ENCODE measurements at places on chromosomes 16 and 17.

- no peak for DNase-seq
Measured at GRCh38 chr17:27576477-27577083, 54.4 kb upstream of the LGALS9 start.

DNA sequence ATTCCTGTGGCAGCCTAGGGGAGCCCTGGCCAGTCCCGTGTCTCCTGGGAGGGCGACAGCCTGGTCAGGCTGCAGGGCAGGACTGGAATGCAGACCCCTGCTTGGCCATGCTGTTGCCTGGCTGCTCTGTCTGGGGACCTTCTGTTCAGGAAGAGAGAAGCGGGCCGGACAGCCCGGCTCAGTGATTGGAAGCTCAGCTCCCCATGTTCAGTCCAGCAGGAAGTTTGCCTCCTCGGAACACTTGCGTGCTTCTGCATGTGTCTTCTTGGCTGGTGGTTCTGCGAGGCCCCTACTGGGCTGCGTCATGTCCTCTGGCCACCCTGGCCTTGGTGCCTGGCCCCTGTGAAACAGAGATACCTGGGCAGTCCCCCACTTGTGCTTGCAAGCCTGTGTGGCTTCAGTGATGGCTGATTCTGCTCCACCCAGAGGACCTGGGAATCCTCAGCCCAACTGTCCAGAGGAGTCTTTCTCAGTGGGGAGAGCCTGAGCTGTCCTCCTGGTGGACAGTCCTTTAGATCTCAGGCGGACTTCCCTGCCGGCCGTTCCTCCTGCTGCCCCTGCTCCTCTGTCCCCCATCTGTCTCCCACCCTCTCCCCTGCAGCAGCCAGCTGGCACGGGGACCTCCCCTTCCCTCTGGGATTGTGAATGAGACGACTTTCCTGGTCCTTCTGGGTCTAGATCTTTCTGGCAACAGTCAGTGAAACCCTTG lies 279.5 kb downstream of the SEC14L1 start:
- DNase-seq, result no peak

DNA sequence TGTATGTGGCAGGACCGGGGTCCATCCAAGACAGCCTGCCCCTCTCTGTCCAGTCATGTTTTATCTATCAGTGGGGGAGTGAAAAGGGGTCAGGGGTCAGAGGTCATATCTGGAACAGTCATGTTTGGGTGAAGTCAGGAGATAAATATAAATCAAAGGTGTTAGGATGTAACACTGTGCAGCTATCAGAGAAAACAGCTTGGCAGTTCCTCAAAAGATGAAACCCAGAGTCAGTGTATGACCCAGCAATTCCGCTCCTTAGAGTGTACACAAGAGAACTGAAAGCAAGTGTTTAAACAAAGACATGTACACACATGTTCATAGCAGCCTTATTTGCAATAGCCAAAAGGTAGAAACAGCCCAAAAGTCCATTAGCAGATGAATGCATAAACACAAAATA lies 361.3 kb downstream of the FOXL1 start:
- DNase-seq, result no peak

- peak; percentile 76 for DNase-seq
Measured at GRCh38 chr16:81500833-81501521, 56.4 kb downstream of the CMIP start.

DNA sequence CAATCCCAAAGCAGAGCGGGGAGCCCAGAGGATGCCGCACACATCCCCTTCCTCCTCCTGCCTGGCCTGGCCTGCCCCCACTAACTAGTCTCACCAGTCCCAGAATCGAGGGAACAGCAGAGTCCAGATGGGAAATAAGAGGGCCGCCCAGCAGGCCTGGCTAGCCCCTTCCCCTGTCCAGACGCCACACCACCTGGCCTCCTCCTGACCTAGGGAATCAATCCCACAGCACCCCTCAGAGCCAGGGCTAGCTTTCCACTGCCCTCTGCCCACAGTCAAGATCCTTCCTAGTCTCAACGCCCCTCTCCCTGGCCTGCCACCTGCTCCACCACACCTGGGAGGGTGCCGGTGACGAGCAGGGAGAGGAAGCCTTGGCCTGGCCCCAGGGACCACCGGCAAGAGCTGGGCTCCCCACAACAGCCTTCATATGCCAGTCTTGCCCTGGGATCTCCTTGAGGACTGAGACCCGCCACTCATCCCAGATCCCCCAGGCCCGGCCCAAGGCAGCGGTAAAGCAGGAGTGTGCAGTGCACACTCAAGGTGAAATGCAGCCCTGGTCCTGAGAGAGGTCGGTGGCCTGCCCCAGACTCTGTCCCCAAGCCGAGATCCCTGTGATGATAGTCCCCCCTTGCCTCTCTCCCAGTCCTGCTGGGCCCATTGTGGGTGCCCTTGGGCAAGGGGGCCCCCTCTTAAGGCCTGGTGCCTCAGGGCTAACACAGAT lies 27.9 kb downstream of the KATNB1 start:
- DNase-seq, result no peak

- no peak for DNase-seq
Measured at GRCh38 chr17:15465045-15465701, 2.2 kb downstream of the CDRT4 start.

DNA sequence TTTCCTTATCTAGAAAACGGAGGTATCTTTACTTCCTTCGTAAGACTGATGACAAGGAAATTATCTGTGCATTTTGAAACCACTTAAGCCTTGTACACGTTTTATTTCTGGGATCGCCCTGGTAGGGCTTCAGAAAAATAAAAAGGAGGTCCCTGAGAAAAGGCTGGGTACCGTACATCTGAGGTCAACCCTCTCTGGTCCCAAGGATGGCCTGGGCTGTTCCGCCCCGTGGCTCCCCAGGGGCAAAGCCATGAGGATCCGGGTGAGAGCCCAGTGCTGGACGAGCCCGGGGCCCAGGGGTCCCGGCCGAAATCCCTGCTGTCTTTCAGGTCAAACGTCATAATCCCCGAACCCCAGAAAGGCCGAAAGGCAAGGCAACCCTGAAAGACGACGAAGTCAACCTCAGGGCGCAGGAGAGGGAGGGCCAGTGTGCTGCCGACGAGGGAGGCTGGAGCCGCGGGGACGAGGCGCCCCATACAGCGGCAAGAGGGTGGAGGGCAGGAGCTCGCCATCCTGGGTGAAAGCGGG lies 656 bp upstream of the FUS start:
- no peak for DNase-seq

GRCh38 chr17:65278050-65278819 lies 141.1 kb downstream of the RGS9 start:
- peak; percentile 56 for DNase-seq

DNA sequence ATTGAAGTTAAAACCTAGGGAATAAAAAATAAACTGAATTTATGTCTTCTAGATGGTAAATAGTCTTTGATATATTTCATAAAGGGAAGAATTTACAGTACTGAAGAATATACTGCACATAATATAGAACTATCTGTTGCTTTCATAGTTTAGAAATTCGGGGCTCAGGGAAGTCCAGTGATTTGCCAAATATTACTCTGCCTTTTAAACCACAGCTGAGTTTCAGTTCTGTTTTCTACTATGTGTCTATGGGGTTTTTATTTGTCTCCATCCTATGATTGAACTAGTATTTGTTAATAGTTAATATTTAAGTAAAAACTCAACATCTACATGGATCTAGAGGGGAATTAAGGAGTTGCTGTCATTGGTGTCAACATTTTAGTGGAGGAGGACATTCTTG lies 715.0 kb upstream of the CDH8 start:
- no peak for DNase-seq

- DNase-seq, result no peak
Measured at GRCh38 chr17:20965492-20965891, 77.3 kb downstream of the USP22 start.

GRCh38 chr17:58759522-58759921 lies 3.9 kb downstream of the PPM1E start:
- no peak for DNase-seq

- DNase-seq, result no peak
Measured at GRCh38 chr17:82776454-82776853, 24.6 kb downstream of the TBCD start.

- DNase-seq, result no peak
Measured at GRCh38 chr16:4700380-4700996, 7.1 kb downstream of the NUDT16L1 start.

GRCh38 chr17:42270596-42270995 lies 5.6 kb downstream of the STAT5B start:
- DNase-seq, result no peak

GRCh38 chr17:13003454-13003851 lies 14.4 kb downstream of the ELAC2 start:
- DNase-seq, result no peak

GRCh38 chr16:17476414-17477259 lies 5.9 kb upstream of the XYLT1 start:
- peak; percentile 63 for DNase-seq

DNA sequence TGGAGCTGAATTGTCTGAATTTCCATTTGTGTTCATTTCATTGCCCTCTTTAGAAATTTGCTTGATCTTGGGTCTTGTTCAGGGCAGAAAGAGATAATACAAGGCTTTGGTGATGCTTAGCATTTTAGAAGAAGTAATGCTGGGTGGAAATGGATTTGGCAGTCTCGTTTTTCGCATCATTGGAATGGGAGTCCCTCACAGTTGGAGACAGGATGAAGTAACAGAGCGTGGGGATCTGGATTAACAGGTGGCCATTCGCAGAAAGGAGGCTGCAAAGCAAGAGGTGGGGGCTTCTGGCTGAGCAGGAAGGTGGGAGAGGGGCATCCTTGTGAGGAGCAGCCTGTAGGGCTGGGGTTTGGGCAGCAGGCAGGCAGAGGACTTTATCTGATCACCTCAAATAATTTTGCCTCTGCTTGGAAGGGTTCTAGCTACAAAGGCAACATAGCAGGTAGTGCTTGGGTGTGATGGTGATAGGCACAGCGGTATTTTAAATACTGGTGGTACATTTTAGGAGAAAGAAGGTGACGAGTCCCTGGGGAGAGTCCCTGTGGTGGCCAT lies 17.0 kb downstream of the KSR1 start:
- DNase-seq, result no peak

- no peak for DNase-seq
Measured at GRCh38 chr17:63698381-63698885, 1.5 kb downstream of the LIMD2 start.

DNA sequence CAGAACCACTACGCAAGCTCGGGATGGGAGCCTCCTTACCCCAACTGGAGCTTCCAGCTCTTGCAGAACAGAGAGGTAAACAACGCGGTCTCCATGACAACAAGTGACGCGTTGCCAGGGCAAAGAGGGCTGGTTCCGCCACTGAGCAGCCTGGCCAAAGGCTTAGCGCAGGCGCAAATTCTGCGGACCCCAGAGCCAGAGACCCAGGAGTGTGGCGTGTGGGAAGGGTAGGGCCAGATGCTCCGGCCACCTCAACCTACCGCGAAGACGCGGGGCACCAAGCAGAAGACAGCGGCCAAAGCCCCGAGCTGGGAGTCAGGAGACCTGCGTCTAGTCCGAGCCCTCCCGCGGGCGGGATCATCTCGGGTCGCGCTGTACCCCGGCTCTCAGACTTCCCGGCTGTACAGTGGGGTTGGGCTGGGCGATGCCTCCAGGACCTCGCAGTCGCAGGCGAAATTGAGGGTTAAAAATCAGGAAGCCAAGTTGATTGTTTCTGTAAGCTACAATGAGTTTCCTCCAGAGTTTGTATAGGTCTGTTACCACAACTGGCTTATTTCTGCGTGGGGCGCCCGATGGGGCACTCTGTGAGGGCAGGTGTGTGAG lies at the start of gene TEKT1:
Gene TEKT1 (minus strand): TSS at position 69 of the 603 bp plus-strand sequence. CDS start 1,353 bp downstream, outside the sequence.
- peak; percentile 29 for DNase-seq

DNA sequence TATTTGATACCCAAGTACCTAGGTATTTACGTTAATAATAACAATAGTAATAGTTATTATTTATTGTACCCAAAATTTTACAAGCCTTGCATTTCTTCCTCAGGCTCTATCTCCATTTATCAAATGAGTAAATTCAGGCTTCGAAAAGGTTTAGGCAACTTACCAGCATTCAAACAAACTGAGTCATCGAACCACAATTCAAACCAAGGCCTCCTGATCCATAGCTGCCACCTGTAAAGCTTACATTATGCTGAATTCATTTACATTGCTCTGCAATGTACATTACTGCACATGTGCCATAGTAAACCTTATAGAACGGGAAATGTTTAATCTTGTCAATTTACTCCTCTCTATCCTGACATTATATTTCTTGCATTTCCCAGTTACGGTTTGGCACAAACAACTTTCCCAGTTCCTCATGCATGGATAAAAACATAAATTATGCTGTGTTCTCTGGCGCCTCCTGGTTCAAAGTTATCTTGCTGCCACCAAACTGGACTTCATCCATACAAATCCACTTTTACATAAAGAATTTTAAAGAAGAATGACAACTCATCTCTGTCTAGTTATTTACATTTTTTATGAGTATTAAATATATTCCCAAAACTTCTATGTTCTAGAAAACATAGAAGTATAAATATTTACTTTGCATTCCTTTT lies 360.6 kb upstream of the SOX9 start:
- DNase-seq, result peak; percentile 54

- DNase-seq, result no peak
Measured at GRCh38 chr17:78898075-78898836, 4.7 kb downstream of the CEP295NL start.

DNA sequence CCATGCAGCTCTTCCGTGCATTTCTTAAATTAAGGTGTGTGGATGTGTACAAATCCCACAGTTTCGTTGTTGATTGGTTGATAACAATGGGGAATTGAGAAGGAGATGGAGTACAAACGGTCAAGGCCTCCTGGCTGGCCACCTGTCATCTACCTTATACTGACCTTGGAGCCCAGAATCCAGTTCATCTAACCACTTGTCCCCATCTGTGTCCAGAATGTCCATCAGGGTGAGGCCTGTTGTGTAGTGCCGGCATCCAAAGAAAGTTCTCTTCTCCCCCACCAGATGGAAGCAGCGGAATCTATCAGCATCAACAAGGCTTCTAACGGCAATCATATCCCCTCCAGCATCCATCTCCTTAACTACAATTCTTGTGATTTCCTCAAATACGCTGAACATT lies 1.5 kb downstream of the GSDMB start:
- DNase-seq, result no peak

DNA sequence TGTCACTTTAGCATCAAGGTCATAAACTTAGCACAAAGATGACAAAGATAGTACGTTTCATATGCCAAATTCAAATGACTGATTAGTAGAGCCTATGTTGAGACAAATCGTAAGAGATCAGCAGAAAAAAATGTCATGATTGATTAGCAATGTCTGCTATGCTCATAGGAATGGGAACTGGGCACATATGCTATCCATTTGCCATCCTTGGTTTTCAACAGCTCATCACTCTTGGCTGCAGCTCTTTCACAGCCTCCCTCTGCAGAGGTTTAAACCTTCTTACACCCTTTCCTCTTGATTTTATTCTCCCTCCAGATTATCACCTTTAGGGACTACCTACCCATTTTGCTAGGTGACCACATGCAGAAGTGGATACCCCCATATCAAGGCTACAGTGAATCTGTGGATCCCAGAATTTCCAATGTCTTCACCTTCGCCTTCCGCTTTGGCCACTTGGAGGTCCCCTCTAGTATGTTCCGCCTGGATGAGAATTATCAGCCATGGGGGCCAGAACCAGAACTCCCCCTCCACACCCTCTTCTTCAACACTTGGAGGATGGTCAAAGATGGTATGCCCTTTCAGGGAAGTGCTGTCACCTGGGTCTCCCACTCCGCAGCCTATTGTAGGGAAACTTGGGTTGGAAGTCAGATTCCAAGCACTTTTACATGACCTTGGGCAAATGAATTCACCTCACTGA lies 16.2 kb downstream of the MPO start:
- DNase-seq, result no peak

- no peak for DNase-seq
Measured at GRCh38 chr17:60819447-60820130, 141.9 kb downstream of the BCAS3 start.

GRCh38 chr17:81368161-81369022 lies 26.9 kb upstream of the BAHCC1 start:
- DNase-seq, result no peak

GRCh38 chr16:5922686-5923085 lies 825.1 kb upstream of the EEF2KMT start:
- no peak for DNase-seq
